Activated naive CD4-positive, alpha-beta T cell treated with anti-CD3 and anti-CD28 coated beads, Interleukin-2, amount 50 U/mL, for 16 hours (primary cell): ENCODE measurements at places on chromosomes 13 and 19.

GRCh38 chr19:47813995-47814328 is 7.8 kb upstream of the CRX start:
- no peak for DNase-seq

DNA sequence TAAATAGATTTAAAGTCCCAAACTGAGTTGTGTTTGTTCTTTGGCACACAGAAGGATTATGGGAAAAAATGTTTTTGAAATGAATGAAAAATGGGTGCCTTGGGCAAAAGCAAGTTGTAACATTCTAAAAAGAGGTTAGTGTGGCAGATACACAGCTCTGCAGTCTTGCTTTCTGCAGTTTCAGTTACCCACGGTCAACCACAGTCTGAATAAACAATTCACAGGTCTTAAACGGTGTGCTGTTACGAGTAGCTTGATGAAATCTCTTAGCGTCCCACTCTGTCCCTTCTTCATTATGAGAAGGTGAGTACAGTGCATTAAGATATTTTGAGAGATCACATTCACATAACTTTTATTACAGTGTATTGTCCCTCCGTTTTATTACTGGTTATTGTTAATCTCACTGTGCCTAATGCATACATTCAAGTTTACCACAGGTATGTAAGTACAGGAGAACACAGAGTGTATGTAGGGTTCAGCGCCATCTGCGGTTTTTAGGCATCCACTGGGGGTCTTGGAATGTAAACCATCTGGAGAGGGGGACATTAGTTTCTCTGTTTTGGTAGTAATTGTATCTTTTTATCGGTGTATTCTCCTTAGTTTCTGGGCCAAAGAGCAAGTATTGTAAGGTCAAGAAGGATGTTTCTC is 8.1 kb downstream of the FARP1 start:
- DNase-seq: no peak

GRCh38 chr19:6224308-6224675 is 55.5 kb downstream of the MLLT1 start:
- DNase-seq: no peak

GRCh38 chr13:79992111-79992510 is 348.8 kb downstream of the SPRY2 start:
- no peak for DNase-seq

DNA sequence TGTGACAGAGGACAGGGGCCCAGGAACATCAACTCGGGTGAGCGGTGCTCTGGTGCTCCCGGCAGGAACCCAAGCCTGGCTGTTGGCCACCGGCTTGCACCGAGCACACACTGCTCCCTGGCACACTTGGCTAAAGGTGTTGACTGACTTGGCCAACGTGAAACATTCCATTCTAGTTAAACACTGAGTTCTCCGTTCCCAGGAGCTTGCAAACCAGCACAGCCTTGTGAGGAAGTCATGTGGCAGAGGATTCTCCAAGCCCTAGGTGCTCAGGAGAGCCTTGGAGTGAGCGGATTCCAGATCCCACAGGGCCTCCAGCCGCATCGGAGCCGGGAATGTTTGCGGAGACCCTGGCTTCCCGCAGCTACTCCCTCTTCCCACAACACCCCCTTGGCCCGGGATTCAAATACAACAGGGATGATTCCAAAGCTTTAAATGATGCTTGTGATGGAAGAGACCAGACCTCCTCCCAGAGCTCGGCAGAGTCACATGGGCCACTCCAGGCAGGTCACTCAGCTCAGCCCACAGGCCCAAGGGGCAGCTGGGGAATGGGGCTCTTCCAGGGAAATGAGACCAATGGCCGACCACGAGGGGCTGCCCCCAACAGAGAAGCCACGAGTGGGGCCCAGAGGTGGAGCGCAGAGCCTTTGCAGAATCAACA is 2.9 kb downstream of the C13orf46 start:
- no peak for DNase-seq

GRCh38 chr13:47747901-47748300 is 253.2 kb downstream of the SUCLA2 start:
- DNase-seq: no peak

GRCh38 chr19:52307275-52307674 is 10.3 kb downstream of the ZNF480 start:
- no peak for DNase-seq

- DNase-seq: no peak
Observed at GRCh38 chr13:67351909-67352308, 121.8 kb upstream of the PCDH9 start.
